Naive thymus-derived CD8-positive, alpha-beta T cell (primary cell): ENCODE measurements at places on chromosomes 6 and 20. TPM values are rescaled to one million over a fixed set of nuclear protein-coding genes. Genes with fewer than 3 reads are reported as not detected.

DNA sequence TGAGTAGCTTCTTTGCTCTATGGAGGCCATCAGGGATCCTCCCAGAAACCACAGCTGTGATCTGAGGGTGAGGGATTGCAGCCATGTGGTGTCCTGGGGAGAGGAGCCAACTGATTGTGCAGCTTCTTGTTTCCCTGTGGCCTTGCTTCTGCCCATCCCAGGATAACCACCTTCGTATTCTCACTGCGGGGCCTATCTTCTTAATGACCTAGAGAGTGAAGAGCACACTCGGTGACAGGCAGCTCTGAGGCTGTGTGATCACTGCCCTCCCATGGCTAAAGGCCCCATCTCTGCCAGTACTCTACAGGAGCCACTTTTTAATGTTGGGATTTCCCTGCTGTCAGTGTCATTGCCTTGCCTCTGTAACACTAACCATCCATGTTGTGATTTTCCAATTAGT is 5.3 kb upstream of the RAET1L start:
- peaks cover 1% of the 10 kb centered on the region for H3K36me3 ChIP-seq
- peaks cover 48% of the 10 kb centered on the region for H3K27me3 ChIP-seq
- no peak for DNase-seq

- peaks cover 22% of the 10 kb centered on the region for H3K27me3 ChIP-seq
- H3K4me1 ChIP-seq = peaks cover 18% of the 10 kb centered on the region
- H3K4me3 ChIP-seq = peak overlapping the region; percentile 81
- no peaks in the 10 kb centered on the region for H3K36me3 ChIP-seq
Measured at GRCh38 chr6:28953039-28953584, 29.3 kb upstream of the TRIM27 start.

DNA sequence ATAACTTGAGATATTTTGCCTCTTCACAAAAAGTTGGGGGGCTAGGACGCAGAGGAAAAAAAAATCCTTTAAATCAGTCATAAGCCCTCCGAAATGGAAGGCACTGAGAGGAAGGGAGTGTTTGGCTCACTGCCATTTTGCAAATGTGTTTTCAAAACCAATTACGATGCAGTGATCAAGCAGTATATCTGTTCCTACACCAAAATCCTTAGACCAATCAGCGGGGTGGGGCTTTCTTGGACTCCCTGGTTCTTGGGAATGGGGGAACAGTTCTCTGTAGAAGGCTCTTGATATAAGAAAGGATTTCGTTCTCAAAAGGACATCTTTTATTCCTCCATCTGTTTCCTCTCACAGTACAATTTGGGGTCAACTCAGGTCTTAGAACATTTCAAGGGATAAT is 478.6 kb upstream of the JARID2 start:
- no peak overlapping the region for H3K27ac ChIP-seq
- DNase-seq = no peak
- no peak overlapping the region for H3K4me3 ChIP-seq
- no peaks in the 10 kb centered on the region for H3K4me1 ChIP-seq

DNA sequence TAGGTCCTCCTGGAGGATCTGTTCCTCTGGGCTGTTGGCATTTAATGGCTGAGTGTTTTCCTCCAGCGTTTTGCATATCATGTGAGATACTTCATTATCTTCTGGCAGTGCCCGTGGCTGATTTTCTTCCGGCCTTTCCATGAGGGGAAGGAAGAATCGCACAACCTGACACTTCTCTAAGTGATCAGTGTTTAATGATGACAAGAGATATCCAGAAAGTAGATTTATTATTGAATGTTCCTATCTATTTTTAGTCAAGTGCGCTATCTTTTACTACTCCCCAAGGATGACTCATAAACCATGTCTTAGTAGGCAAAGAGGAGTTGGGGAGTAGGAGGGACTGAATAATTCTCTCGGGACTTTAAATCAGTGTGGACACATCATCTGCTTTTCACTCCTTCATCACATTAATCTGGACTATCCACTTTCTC is 149.7 kb downstream of the PLCB4 start:
- H3K27me3 ChIP-seq = peaks cover 1% of the 10 kb centered on the region
- H3K4me3 ChIP-seq = no peak overlapping the region
- H3K4me1 ChIP-seq = no peaks in the 10 kb centered on the region
- no peak overlapping the region for H3K27ac ChIP-seq
- no peaks in the 10 kb centered on the region for H3K36me3 ChIP-seq
- no peak for DNase-seq

GRCh38 chr6:49087369-49087768 is 375.7 kb downstream of the MMUT start:
- H3K27me3 ChIP-seq = no peaks in the 10 kb centered on the region
- H3K4me3 ChIP-seq = no peak overlapping the region
- no peaks in the 10 kb centered on the region for H3K36me3 ChIP-seq
- no peak for DNase-seq
- H3K27ac ChIP-seq = no peak overlapping the region

GRCh38 chr6:57423468-57423867 is 106.0 kb downstream of the PRIM2 start:
- no peak overlapping the region for H3K27ac ChIP-seq
- peaks cover 9% of the 10 kb centered on the region for H3K4me1 ChIP-seq
- DNase-seq = no peak
- no peak overlapping the region for H3K4me3 ChIP-seq
- no peaks in the 10 kb centered on the region for H3K27me3 ChIP-seq

DNA sequence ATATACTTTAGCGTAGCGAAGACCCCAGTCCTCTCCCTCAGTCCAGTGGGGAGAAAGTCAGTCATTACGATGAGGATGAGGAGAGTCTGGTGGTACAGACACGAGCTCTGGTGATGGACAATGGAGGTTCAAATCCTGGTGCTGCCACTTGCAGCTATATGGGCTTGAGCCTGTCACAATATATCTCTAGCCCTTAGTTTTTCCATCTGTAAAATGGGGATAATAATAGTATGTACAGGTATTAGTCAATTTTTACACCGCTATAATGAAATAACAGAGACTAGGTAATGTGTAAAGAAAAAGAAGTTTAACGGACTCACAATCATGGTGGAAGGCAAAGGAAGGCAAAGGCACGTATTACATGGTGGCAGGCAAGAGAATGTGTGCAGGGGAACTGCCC is 237.9 kb downstream of the BCAS1 start:
- H3K27ac ChIP-seq = peak overlapping the region; percentile 27
- no peak for DNase-seq
- no peaks in the 10 kb centered on the region for H3K27me3 ChIP-seq
- H3K36me3 ChIP-seq = peaks cover 2% of the 10 kb centered on the region
- H3K4me3 ChIP-seq = no peak overlapping the region

DNA sequence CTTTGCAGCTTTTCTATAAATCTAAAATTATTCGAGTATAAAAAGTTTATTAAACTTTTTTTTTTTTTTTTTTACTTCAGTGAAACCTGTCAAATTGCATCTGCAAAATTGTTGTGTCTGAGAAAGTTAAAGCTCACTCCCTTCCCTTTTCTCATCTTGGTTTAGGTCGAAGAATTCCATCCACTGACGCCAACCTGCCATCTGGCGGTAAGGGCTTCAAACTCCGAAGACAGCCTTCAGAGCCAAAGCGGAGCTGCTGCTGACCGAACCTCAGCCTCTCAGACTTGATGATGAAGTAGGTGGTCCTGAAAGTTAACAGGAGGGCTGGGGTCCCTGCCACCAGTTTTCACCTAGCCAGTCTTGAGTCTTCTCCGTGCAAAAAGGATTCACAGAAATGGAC is 29.6 kb upstream of the VAPB start:
- no peak overlapping the region for H3K4me3 ChIP-seq
- DNase-seq = no peak
- no peaks in the 10 kb centered on the region for H3K27me3 ChIP-seq
- no peak overlapping the region for H3K27ac ChIP-seq

DNA sequence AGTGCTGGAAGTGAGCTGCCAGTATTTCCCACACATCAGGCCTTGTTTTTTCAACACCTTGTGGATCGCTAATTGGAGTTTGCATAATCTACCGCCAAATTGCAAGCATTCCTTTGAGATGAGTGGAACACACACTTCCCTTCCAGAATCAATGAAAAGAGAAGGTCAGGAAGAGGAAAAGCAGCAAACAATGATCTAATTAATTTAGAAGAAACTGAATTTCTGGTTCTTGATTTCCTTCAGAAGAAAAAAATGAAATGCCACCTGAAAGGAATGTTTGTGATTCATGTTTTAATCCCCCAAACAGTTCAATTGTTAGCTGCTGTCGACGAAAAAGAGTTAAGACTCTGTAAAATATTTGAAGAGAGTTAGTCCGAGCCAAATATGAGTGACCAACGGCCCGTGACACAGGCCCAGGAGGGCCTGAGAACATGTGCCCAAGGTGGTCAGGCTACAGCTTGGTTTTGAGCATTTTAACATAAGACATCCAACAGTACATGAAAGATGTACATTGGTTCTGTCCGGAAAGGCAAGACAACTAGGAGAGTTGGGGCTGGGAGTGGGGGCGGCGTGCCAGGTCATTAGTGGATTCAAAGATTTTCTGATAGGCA is 182.3 kb downstream of the MTFR2 start:
- no peak overlapping the region for H3K27ac ChIP-seq
- no peaks in the 10 kb centered on the region for H3K27me3 ChIP-seq
- no peak overlapping the region for H3K4me3 ChIP-seq

Gene GPSM3
- 276 TPM for total RNA-seq

Gene TSHZ2
- total RNA-seq = 10.0 TPM

Gene SMOC2
- not detected for total RNA-seq

Gene SLC22A1
- total RNA-seq = 2.3 TPM
